T-helper 22 cell (primary cell): ENCODE measurements at places on chromosomes 1 and 21.

- DNase-seq: no peak
Observed at GRCh38 chr1:67833602-67833940, 304 bp upstream of the GNG12 start.

DNA sequence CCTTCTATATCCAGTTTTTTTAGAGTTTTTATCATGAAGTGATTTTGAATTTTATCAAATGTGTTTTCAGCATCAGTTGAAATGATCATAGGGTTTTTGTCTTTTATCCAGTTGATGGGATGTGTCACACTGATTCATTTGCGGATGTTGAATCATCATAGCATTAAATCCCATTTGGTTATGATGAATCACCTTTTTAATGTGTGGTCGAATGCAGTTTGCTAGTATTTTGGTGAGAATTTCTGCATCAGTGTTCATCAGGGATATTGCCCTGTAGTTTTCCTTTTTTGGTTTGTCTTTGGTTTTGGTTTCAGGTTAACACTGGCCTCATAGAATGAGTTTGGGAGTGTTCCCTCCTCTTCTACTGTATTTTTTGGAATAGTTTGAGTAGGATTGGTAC, 80.3 kb downstream of the DIRAS3 start:
- DNase-seq: no peak

DNA sequence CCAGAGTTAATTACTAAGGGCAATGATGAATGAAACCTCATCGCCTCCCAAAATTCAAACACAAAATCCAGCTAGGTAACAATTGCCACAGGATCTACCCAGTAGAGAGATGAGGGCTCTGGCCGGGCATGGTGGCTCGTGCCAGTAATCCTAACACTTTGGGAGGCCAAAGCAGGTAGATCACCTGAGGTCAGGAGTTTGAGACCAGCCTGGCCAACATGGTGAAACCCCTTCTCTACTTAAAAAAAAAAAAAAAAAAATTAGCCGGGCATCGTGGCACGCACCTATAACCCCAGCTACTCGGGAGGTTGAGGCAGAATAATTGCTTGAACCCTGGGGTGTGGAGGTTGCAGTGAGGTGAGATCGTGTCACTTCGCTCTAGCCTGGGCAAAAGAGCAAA, 15.8 kb downstream of the CD2 start:
- DNase-seq: no peak

- no peak for DNase-seq
Observed at GRCh38 chr1:184503221-184503749, 116.5 kb downstream of the C1orf21 start.

DNA sequence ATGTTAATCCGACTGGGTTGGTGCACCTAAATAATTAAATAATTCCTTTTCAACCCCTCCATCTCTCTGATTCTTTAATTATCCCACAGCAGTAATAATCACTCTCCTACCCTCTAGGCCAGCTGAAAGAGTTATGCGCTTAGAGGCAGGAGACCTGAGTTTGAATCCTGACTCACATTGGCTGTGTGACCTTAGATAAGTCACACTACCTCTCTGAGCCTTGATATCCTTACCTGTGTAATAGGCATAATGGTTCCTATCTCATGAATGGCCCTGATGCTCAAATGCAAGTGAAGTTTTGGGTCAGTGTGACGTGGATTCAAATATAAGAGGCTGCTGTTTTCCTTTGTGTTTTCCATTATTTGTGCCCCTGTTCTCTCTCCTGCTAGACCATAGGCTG, 8.1 kb downstream of the MYOM3 start:
- no peak for DNase-seq
